Hematopoietic multipotent progenitor cell treated with erythropoietin and hydrocortisone succinate and interleukin-3 and kit ligand, for 4 days (in vitro differentiated cells): ENCODE measurements at places on chromosomes 4 and X.

DNA sequence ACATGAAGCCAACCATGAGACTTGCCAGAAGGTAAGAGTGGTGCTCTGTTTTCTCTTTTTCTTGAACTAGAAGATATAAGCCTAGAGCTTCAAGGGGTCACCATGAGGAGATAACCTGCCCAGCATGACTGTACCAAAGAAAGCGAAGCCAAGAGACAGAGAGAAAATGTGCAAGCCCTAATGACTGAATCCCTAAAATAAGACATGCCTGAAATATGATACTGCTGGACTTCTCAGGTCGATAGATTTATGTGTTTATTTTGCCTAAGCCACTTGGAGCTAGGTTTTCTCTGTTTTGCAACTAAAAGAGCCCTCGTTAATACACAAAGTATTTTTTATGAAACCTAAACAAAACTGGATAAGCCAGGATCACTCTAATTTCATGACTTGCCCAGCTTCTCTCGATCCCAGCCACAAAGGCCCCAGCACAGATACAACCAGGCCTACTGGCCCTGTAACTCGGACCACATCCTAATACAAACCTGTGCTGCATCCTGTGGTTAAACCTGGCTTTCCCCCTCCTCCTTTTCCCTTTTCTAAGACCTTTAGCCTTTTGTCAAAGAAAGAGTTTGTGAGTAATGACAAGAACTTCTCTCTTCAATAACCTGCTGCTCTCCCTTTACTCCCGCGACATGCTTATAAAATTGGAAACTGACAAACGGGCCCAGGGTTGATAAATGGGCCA lies 185.8 kb downstream of the APBB2 start:
- no peak for DNase-seq

DNA sequence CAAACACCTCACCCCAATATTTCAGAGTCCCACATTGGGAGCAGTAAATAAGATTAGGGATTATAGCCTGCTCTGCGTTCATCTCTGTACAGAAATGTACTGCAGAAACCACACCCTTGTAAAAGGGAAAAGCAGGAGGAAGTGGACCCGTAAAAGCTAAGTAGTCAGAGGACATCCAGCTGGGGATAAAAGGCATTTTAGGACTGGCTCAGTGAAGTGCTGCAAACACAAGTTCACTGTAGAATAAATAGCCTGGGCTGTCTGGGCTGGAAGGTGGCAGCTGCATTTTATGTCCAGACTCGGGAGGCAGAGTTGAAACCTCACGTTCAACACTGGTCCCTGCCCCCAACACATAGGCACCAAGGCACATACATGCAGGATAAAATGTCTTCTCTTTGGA lies 178.7 kb upstream of the FAT1 start:
- DNase-seq: no peak

DNA sequence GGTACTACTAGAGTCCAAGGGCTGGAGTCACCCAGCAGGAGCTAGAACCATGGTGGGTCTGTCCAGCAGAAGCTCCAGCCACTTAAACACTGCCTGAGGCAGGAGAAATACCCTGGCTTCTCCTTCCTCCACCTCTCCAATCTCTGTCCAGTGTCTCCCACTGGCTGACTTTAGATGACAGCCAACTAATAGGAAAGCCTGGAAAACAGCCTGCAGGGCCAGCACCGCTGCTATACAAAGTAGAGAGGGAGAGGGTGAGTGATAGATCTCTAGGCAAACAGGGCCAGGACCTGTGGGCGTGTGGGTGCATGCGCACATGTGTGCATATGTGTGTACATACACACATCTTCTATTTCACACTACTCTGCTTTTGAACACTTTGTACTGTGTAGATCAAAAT lies 56.5 kb upstream of the ATP8A1 start:
- DNase-seq: no peak

DNA sequence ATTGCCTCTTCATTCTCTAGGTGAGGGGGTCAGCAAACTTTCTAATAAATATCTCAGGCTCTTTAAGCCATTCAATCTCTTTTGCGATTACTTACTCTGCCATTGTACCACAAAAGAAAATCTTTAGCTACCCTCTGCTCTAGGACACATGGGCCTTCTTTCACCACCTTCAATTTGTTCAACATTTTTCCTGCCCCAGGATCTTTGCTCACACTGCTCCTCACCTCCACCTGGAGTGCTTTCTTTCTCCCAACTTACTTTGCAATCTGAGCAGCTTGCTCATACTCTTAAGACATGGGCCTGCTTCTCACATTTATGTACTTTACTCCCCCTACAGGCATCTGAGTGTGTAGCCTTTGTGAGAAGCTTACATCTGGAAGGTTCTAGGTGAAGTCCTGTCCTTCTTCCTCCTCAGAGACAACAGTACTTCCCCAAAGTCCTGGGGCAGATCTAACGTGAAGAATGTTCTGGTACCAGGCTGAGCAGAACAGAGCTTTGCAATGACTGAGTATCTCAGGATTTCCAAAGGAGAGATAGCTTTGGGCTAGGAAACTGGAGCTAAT lies 55.0 kb upstream of the PRDM5 start:
- DNase-seq: peak; percentile 74

- DNase-seq: no peak
Measured at GRCh38 chrX:115592997-115593734, 32.2 kb downstream of the PLS3 start.

DNA sequence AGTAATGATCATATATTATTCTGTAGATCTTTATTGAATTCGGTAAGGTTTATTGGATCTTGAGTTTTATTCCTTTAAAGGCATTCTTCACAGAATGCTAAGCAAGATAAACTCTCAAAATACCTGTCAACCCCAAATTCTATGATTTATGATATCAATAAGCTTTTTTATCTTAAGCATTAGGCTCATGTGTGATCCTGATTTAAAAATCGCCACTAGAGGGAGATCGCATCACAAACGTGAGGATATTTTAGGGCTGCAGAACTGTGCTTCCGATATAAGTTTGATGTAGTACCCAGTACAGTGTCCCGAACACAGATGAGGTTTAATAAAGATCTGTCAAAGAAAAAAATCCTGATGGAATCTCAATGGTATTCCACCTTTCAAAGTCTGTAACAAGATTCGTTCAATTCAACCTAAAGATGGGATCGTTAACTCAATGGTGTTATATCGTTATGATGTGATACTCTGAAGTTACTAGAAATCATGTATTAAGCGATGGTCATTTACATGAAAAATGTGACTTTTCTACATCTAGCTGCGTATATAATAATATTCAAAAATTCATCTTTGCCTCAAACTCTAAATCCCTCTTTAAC lies 169.0 kb downstream of the CORIN start:
- DNase-seq: peak; percentile 74
